ENCODE measurements at places on chromosomes 5 and 9. TPM values are rescaled to one million over a fixed set of nuclear protein-coding genes. Genes with fewer than 3 reads are reported as not detected.
A peak's percentile ranks its signal among the peaks of the same experiment; 100 is the strongest.

The RHOBTB3 gene
- 0.32 TPM for total RNA-seq

The VCAN gene
- 0.03 TPM for total RNA-seq

DNA sequence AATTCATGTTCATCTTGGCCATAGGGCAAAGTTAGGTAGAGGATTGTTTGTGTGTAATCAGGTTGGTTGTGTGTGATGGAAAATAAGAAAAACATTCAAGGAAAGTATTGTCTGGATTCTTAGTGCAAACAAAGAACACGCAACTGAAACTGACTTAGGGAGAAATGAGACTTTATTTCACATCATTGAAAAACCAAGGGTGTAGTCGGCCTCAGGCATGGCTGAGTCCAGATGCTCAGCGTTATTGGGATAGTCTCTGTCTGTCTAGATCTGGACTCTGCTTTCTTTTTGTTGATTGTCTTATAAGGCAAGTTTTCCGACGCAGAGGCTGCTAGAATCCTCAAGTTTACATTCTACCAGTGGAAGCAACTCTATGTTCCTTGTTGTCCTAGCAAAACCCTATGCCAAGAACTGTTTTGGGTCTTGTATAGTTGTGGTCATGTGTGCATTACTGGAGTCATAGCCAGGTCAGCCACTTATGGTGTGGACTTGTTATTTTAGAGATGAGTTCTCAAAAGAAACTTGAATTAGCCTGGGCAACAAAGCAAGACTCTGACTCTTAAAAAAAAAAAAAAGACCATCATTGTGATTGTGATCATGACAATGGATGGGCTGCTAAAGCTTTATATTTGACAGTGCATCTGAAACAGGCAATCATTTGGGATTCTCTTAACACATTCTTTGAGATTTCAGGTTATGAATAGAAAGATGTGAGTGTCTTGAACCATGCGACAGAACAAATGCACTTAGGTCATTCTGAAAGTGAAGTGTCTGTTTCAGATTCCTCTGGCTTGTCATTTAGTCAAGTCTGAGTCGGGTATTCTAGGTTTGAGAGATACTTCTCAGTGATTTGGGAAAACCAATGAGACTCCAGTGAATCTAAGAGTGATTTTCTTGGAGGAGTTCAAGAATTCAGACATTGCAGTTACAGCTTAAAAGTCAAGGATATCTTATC is 82.6 kb downstream of the DOCK2 start:
- H3K27me3 ChIP-seq = no peaks in the 10 kb centered on the region
- no peaks in the 10 kb centered on the region for H3K4me1 ChIP-seq
- no peak overlapping the region for H3K27ac ChIP-seq
- DNase-seq = no peak
- peaks cover 94% of the 10 kb centered on the region for H3K36me3 ChIP-seq

DNA sequence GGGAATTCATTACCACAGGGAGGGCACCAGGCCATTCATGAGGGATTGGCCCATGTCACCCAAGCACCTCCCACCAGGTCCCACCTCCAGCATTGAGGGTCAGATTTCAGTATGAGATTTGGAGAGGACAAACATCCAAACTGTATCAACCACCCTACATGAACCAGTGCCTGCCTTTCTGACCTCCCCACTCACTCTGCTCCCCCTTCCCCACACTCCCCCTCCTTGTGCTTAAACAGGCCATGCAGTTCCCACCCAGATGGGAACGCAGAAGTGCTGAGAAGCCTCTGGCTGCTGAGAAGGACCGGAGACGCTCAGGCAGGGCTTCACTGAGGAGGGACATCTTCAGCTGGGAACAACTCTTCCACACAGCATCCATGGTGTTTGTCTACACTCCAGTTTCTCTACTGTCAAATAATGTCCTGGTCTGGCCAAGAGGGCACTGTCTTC is 30.0 kb upstream of the ADAMTS2 start:
- no peak overlapping the region for H3K4me3 ChIP-seq
- H3K36me3 ChIP-seq = no peaks in the 10 kb centered on the region
- DNase-seq = no peak
- H3K27ac ChIP-seq = no peak overlapping the region

GRCh38 chr9:122107291-122107805 is 14.2 kb upstream of the TTLL11 start:
- DNase-seq = no peak
- H3K27ac ChIP-seq = no peak overlapping the region
- H3K36me3 ChIP-seq = peaks cover 4% of the 10 kb centered on the region
- H3K4me3 ChIP-seq = no peak overlapping the region
- no peaks in the 10 kb centered on the region for H3K4me1 ChIP-seq

DNA sequence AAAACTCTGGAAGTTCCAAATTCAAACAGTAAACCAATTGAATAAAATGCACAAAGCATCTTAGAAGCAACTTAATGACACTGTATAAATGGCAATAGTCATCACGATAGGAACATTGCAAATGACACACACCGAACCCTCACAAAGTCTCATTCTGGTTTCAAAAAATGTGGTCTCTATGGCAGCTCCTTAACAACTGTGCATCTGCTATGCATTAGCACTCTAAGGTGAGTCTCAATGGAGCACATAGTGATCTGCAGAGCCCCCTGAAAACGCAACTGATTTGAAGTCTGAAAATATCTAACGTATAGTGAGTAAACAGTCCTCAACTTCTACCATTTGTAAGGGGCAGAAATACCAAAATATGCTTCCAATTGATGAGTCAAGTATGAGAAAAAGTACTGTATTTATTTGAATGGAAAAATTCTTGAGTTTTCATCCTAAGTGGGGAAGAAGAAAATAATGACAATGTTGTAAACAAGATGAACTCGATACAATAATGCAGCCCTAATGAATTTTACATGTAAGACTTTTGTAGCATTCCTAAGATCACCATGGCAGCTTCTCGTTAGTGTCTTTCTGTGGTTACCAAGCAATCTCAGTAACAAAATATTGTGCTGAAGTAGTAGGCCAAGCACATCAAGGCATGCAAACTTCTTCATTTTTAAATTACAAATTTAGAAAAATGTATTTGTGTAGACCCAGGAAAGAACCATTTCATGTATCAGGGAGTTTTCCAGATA is 517.5 kb upstream of the FAM174A start:
- no peaks in the 10 kb centered on the region for H3K4me1 ChIP-seq
- H3K36me3 ChIP-seq = no peaks in the 10 kb centered on the region
- H3K27ac ChIP-seq = no peak overlapping the region
- no peak overlapping the region for H3K4me3 ChIP-seq
- H3K27me3 ChIP-seq = no peaks in the 10 kb centered on the region

DNA sequence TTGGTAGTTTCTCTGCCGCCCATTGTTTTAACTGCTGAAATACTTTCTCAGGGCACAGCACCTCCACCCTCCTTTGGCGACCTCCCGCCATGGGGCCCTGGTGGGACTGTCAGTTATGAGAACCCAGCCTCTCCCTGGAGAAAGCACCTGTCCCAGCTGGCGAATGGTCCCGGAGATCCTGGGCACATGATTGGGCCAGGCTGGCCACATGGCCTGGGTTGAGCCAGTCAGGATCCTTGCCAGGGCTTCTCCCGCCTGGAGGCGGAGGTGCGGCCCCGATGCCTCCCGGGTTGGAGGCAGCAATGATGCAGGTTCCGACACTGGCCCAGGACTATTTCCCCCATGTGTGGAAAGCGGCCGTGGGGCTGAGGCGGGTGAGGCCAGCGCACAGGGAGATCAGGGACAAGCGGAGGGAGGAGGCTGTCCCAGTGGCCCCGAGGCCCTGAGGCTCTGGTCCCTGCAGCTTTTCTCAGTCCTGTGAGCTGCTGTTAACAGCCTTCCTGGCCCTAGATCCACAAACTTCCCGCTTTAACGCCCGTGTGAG is 13.6 kb downstream of the UNC5A start:
- no peak for DNase-seq
- no peak overlapping the region for H3K4me3 ChIP-seq
- peaks cover 32% of the 10 kb centered on the region for H3K27me3 ChIP-seq
- H3K27ac ChIP-seq = no peak overlapping the region

DNA sequence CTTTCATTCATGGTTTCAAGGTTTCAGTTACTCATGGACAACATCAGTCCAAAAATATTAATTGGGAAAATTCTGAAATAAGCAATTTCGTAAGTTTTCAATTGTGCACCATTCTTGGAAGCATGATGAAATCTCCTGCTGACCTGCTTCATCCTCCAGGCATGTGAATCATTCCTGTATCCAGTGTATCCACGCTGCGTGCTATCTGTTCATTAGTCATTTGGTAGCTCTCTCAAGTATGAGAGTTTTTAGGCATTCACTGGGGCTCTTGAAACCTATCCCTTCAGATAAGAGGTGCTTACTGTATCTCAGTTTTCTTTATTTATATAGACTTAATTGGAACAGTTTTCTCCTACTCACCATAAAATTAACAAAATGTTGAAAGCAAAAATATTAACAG is 293.0 kb downstream of the CDH12 start:
- H3K36me3 ChIP-seq = no peaks in the 10 kb centered on the region
- no peaks in the 10 kb centered on the region for H3K4me1 ChIP-seq
- H3K27me3 ChIP-seq = no peaks in the 10 kb centered on the region
- no peak for DNase-seq
- no peak overlapping the region for H3K4me3 ChIP-seq
- no peak overlapping the region for H3K27ac ChIP-seq

- no peak overlapping the region for H3K4me3 ChIP-seq
- H3K27ac ChIP-seq = no peak overlapping the region
- H3K27me3 ChIP-seq = no peaks in the 10 kb centered on the region
- H3K36me3 ChIP-seq = no peaks in the 10 kb centered on the region
- DNase-seq = peak; percentile 9
Observed at GRCh38 chr5:135631391-135631790, 52.6 kb upstream of the CXCL14 start.
